ENCODE measurements at places on chromosomes 3 and 15.
A peak's percentile ranks its signal among the peaks of the same experiment; 100 is the strongest.

- DNase-seq = peak; percentile 34
Observed at GRCh38 chr15:91224755-91225380, 124.8 kb downstream of the SV2B start.

- DNase-seq = no peak
Observed at GRCh38 chr3:17514597-17514996, 227.8 kb downstream of the TBC1D5 start.

DNA sequence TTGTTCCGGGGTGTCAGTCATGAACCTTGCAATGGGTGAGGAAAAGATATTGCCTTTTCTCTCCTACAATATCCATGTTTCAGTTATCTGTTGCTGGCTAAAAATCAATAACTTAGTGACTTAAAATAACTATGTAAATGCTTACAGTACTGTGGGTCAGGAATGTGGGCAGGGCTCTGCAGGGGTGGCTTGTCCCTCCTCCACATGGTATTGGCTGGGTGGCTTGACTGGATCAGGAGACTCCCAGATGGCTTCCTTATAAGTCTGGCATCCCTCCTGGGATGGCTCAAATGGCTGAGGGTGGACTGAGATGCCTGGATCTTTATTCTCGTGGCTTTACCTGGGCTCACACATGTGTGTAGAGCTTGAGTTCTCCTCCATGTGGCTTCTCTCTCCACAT is 47.5 kb downstream of the GTPBP8 start:
- no peak for DNase-seq

DNA sequence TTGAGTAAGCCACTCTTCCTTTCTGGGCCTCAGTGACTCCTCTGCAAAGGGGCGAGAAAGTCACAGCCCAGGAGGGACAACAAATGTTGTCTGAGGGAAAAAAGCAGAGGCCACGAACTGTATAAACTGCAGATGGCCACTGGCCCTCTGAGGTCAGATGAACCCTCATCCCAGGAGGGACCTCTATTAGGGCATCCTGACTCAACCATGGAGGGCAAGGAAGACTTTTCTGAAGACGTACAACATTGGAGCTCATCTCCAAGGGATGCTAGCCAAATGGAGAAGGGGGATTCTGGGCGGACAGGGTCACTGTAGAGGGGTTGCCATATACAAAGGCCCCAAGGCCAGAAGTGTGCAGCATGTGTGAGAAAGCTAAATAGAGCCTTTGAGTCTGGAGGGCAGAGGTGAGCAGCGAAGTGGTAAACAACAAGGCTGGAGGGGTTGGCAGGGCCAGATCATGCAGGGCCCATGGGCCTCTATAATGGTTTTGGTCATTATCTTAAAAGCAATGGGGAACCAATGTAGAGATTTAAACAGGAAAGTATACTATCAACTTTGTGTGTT is 16.7 kb downstream of the GRAMD2A start:
- DNase-seq = no peak

DNA sequence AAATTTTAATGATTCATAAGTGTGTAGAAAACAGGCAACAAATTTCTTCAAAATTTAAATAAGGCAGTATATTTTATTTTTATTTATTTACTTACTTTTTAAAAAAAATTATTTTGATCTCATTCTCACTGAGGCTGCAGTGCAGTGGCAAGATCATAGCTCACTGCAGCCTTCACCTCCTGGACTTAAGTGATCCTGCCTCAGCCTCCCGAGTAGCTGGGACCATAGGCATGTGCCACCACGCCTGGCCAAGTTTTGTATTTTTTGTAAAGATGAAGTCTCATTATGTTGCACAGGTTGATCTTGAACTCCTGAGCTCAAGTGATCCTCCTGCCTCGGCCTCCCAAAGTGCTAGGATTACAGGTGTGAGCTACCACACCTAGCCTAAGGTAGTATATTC is 61.2 kb upstream of the XRN1 start:
- DNase-seq = no peak
